ENCODE measurements at places on chromosomes 12 and 14.

DNA sequence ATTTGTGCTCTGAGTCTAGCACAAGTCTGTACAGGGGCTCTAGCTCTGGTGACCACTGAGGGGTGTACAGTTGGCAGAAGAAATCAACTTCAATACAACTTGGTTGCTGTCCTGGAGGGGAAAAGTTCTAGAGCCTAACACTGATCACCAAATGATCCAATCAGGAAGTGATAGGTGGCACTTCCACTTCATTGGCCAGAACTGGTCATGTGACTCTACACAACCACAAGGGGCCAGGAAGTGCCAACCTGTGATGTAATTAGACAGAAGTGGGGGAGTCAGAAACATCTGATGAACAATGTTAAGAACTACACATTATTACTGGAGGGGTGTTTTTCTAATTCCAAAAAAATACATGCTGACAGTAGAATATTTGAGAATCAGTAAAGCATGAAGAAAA lies 401.6 kb downstream of the VRK1 start:
- no peak for DNase-seq

DNA sequence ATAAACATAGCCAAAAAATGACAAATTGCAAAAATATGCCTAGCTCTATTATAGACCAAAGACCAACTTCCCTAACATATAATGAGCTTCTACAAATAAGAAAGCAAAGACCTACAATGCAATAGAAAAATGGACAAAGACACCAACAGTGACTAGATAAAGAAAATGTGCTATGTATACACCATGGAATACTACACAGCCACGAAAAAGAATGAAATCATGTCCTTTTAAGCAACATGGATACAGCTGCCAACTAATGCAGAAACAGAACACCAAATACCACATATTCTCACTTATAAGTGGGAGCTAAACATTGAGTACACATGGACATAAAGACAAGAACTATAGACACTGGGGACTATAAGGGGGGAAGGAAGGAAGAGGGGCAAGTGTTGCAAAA lies 10.9 kb upstream of the PCNX1 start:
- DNase-seq: no peak

DNA sequence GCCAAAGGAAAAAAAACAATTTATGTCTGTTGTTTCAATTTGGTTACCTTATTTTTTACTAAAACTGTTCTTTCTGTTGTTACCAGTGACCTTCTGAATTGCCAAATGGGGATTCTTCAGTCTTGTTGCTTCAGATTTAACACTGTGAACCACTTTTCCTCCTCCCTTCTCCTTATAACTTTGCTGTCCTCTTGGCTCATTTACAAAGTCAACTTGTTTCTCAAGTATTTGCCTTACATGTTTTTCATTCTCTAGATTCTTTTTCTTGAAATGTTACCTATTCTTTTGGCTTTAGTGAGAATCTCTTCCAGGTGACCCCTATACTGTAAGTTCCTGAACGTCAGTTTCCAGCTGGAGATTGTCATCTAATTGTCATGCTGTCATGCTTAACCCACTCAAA lies 19.4 kb downstream of the FUT8 start:
- no peak for DNase-seq

DNA sequence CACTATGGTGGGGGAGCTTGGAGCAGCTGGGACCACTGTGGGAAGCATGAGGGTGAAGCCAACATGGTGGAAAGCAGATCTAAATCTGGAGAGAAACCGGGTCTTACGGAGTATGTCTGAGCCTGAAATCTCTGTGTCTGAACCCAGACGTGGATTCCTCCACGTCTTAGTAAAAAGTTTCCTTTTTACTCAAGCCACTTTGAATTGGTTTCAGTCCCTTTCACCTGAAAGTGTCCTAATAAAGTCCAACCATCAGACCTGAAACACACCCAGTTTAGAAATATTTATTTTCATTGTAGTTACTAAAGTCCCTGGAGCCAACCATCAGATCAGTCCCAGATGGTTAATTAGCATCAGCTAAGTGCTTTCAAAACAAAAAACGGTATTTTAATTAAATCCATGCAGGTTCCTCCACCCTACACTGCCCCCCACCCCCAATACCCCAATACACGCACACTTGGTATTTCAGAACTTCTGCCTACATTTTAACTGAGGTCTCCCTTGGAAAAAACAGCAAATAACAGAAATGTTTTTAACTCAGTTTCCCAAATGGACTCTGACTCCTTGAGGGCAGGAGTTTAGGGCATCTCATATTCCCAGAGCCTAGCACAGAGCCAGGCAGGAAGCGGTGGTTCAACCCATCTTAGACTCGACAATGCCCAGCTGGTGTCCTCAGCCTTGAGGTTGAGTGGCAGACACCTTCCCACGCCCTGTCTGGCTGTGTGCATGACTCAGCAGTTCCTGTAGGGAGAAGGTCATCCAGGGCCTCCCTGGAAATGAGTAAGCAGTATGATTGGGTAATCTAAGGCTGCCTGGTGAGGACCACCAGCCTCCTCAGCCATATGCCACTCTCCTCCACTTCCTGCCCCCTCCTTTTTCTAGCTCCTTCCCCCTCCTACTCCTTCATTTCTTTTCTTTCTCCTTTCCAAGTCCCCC lies 175.8 kb downstream of the TTC8 start:
- DNase-seq: no peak

DNA sequence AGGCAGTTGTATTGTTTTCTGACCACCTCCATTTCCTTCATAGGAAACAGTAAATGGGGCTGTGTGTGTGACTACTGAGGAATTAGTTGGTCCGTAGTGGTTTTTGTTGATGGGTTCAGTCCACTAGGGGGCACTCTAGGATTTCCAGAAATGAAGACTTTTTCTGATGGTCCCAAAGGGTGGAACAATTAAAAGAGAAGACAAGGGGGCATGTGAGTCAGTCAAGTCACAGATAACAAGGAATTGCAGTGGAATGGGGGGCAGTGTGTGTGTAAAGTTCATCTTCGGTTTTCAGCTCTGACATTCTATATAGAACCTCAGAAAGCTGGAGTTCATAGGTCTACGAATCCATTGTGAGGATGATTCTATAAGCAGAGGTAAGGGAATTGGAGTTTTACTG lies 186.6 kb upstream of the OR4E1 start:
- no peak for DNase-seq

Data from esophagus squamous epithelium (tissue), 5 donors.